ENCODE measurements at places on chromosomes 16 and 17.

- no peak for DNase-seq
These were observed 12.0 kb downstream of the CPSF4L start for GRCh38 chr17:73249700-73250099.

- no peak for DNase-seq
These were observed 311.1 kb upstream of the TBX2 start for GRCh38 chr17:61088556-61088955.

DNA sequence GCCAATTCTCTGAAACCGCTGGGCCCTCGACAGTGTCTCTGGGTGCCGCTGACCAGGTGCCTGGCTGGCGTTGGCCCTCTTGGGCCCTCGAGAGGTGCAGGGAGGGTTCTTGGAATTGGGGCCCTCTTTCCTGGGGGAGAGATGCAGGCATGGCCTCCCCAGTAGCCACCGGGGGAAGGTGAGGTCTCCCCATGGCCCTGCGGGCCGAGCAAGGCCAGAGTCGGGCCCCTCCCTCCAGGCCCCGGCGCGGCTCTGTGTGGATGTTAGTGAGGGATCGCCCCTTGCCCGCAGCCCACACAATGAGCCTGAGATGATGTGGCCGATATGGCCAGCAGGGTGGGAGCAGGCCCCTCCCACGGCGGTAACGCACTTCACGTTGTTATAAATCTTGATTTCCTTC, 23.1 kb upstream of the C1QTNF8 start:
- DNase-seq = no peak

GRCh38 chr17:56158915-56159825, 5.9 kb downstream of the ANKFN1 start:
- no peak for DNase-seq

- no peak for DNase-seq
These were observed 28.2 kb downstream of the SLC39A11 start for GRCh38 chr17:73064084-73064938.

DNA sequence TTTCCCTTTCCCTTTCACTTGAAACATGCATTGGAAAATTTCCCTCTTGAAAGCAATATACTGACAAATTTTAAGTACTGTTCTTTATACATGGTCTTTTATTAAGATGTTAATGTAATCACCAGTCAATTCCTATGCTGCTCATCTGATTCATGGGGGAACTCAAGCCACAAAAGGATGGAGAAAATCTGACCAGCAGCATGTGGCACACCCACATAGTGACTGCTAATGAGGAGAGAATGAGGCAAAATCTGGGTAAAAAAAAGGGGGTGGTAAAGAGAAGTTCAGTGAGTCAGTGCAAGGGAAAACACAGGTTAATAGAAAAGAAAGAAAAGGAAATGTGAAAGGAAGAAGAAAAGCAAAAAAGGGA, 11.3 kb downstream of the RFFL start:
- DNase-seq = no peak

- peak; percentile 80 for DNase-seq
These were observed 18.6 kb downstream of the FOXN1 start for GRCh38 chr17:28524476-28525424.

DNA sequence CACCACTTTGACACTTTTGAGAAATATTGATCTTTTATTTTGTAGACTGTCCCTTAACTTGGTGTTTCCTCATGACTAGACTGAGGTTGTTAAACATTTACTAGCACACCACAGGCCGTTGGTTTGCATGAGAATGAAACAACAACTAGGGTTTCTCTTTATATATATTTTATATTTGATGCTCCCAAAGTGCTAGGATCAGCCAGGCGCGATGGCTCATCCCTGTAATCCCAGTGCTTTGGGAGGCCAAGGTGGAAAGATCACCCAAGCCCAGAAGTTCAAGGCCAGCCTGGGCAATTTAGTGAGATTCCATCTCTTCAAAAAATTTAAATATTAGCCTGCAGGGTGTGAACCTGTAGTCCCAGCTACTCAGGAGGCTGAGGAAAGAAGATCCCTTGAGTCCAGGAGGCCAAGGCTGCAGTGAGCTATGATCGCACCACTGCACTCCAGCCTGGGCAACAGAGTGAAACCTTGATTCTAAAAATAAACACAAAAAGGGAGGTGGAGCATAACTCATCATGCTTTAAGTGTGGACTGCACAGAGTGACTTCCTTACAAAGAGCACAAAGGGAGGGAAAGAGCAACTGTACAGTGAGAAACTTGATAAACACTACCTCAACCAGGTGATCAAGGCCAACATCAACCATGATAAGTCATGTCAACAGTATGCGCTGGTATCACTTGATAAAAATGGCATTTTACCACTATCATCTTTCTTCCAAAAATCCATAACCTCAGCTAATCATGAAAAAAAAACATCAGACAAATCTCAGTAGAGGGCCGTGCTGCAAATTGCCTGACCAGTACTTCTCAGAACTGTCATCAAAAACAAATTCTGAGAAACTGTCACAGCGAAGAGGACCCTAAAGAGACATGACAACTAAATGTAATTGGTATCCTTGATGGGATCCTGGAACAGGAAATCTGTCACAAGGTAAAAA, 72.8 kb upstream of the ATF7IP2 start:
- DNase-seq = no peak

DNA sequence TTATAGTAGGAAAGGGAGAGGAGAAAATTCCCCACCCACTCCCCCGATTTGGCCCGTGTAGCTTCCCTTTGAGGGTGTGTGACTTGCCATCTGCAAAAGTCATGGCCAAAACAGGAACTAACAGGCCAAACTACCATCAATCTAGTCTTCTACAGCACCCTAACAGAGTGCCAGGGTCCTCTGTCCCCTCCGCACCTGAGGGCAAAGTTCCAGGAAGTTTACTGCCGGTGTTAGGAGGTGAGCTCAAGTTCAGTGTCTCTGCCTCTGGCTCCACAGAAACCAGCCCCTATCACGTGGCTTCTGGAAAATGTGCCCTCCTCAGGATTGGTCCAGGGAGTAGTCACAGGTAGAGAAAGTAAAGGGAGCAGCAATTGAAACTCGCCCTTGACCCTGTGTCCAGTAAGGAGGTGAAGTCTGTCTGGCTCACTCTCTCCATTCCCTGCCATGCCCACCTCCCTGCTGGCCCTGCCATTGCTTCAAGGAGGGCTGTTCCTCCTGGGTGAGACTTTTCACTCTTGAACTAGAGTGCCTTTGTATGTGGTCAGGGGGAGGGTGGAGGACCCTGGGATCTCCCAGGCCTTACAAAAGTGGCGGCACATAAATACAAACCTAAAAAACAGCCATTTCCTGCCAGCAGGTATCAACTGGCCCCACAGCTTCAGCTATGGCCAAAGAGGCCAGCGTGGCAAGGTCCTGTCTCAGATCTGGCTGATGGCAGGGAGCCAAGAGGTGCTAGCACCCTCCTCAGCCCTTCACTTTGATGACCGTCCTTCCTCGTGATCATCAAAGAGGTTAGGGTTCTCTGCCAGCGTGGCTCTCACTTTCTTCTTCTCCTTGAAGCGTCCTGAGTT, 5.3 kb downstream of the PRR15L start:
- no peak for DNase-seq

GRCh38 chr16:88393034-88393433, 10.3 kb downstream of the ZNF469 start:
- no peak for DNase-seq

- no peak for DNase-seq
These were observed 9.2 kb upstream of the TBX4 start for GRCh38 chr17:61442878-61443474.

- no peak for DNase-seq
These were observed 10.3 kb downstream of the CDRT4 start for GRCh38 chr17:15456972-15457722.

- DNase-seq = no peak
These were observed 33.1 kb upstream of the CCL22 start for GRCh38 chr16:57325458-57325857.

DNA sequence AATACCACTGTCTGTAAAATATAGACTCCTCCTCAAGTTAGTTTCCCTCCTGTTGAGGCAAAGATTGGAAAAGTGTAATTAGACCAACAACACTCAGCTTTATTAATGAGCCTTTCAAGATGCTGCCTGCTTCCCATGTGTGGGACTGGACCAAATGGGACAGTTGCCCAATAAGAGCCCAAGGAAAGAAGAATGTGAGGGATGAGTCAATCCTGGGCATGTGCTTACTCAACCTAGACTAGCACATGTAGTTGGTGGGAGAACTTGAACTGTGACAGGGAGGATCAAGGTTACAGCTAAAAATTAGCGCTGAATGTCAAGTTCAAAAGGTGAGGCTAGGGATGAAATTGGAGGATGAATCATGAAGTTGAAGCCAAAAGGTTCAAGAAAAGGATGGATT, 435.5 kb downstream of the CA10 start:
- DNase-seq = no peak

GRCh38 chr16:49528060-49528865, 154.7 kb downstream of the C16orf78 start:
- DNase-seq = no peak

DNA sequence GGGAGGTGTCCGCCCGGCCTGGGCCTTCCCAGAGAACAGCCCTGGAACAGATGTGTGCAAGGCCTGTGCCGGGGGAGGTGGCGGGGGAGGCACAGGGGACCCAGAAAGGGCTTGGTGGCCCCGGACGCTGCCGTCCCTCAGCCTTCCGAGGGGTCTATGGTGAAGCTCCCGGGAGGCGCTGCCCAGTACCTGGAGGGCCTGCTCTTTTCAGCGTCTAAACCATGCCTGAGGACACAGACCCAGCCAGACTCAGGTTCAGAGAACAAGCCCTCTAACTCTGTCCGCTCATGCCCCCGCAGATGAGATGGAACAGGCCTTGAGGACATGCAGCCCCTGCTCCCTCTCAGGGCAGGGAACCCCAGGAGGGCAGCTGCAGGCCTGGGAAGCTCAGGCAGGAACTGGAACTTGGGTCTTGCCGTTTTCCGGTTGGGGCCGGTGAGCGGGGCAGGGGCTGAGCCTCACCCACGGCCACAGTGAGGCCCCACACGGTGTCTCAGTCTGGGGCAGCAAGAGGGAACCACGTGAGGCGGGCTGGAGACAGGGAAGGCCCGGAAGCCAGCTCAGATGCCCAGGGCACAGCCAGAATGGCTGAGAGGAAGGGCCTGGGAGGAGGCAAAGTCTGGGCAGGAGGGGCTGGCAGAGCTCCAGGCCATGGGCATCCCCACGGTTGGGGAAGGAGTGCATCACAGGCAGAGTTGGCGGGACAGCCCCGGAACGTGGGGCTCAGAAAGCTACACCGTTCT, 12.5 kb downstream of the SLC16A3 start:
- DNase-seq = peak; percentile 92

DNA sequence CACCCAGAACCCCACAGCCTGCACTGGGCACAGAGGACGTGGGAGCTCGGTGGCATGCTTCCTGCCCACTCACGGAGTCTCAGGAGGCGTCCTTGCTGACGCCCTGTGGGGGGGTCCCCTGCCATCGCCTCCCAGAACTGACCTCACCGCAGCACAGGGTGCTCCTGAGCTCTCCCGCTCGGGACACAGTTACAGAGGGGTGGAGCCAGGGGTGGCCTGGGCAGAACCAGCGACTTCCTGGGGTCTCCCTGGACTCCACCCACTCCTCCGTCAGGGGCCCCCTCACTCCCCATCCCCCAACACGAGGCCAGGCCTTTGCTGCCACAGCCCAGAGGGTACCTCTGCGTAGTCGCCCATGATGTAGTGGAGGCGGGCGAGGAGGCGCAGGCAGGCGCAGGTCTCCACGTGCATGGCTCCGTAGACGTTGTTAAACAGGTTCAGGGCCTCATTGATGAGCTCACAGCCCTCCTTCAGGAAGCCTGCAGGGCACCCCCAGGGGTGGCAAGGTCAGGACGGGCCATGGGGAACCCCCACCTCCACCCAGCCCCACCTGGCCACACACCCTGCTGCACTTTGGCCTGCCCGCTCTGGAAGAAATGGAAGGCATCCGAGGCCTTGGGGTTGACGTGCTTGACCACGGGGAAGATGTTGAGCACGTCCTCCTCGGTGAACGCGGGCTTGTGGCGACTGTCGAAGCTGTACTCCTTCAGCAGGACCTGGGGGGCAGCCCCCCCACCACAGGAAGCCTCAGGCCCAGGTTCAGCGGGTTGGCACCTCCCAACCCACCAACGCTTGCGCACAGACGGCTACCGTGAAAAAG, 17.8 kb downstream of the CLUH start:
- DNase-seq = peak; percentile 59

GRCh38 chr17:50871364-50871763, 5.2 kb upstream of the TOB1 start:
- DNase-seq = no peak

- peak; percentile 70 for DNase-seq
These were observed at the start of gene TSPOAP1 for GRCh38 chr17:58328195-58329034. TSS of gene TSPOAP1 (minus strand) at chr17:58328795. CDS start at chr17:58327920, 875 bp downstream.

DNA sequence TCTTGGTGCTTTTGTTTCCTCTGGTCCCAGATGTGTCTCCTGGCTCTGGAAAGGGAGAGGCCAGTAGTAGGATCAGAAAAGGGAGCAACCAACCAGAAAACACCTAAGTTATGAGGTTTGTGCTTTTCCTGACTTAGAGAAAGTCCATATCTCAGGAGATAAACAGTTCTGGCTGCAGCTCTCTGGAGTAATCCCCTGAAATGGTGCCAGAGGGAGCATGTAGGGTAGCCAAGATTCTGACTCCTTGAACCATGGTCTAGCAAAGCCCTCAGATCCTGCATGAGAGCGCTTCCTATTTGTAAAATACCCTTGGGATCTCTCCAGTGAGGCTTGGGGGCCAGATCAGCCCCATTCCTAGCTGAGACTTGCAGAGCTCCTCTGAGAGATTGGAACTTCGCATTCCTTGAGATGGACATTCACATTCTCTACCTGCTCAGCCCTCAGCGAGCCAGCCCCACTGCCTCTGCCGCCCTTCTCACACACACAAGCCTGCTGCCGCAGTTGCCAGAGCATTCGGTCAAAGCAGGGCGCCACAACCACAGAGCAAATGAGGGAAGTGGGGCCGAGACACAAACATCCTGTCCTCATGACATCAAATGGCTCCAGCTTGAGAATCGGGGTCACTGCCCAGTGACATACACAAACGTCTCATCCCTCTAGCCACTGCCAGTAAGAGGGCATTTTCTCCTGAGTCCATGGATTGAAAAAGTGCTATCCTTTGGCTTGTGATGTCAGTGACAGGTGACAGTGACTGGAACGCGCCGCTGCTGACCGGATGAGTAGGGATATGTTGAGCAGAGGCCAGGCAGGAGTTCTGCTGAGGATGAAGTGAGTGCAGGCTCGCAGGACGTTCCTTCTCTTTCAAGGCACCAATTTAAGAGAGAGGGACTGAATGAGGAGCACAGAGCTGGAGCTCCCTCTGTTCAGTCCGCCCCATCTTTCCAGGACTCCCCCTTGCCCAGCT, 5.0 kb downstream of the ABHD15 start:
- peak; percentile 65 for DNase-seq

Measured in upper lobe of right lung (tissue), 1 donor.